Smooth muscle cell of the coronary artery (primary cell): ENCODE measurements at places on chromosomes 5 and 9. TPM values are rescaled to one million over a fixed set of nuclear protein-coding genes. Genes with fewer than 3 reads are reported as not detected.

PCDHGB6 gene
- 1.9 and 3.5 TPM in 2 replicates for total RNA-seq

GRIN3A gene
- total RNA-seq = not detected in 2 replicates

PGM5 gene
- 2.3 and 44.2 TPM in 2 replicates for total RNA-seq

PCDHB9 gene
- 0.12 and 0.30 TPM in 2 replicates for total RNA-seq

ADAMTSL1 gene
- 14.5 and 51.2 TPM in 2 replicates for total RNA-seq
